ENCODE measurements at places on chromosomes 4 and X.

DNA sequence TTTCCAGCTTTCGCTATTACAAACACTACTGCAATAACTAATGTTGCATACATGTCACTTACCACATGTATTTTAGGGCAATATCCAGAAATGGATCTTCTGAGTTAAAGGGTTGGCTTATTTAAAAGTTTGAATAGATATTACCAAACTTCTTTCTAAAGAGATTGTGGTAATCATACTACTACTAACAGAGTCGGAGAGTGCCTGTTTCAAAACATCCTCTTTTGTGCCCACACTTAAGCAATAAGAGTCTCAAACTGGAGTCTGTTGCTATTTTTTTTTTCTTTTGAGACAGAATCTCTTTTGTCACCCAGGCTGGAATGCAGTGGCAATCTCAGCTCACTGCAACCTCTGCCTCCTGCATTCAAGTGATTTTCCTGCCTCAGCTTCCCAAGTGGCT lies 35.8 kb downstream of the FGFBP1 start:
- DNase-seq: peak; percentile 79

- DNase-seq: no peak
Observed at GRCh38 chr4:98845960-98846359, 83.0 kb downstream of the EIF4E start.

GRCh38 chr4:186266729-186267456 lies 904 bp downstream of the F11 start:
- DNase-seq: no peak

GRCh38 chr4:146004730-146005129 lies 66.1 kb upstream of the ZNF827 start:
- no peak for DNase-seq

DNA sequence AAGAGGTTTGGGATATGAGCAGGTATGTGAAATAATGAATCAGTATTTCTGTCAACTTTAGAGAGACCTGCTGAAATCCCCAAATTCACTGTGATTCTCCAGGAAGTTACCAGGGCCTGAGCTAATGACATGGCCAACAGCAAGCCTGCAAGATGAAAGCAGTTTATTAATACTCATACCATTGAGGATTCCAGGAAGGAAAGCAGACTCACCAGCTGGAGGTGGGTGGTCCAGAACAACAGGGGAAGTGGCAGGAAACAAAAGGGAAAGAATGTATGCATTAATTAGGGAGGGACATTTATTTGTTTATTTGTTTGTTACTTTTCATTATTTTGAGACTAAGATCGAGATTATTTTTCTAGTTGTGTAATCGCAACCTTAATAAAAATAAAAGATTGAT lies 196.6 kb upstream of the AGA start:
- no peak for DNase-seq

All from suppressor macrophage treated with lipopolysaccharide for 1 hour (primary cell).